ENCODE measurements at places on chromosomes 12 and 14.

GRCh38 chr14:36161776-36162175 lies 14.7 kb downstream of the PTCSC3 start:
- DNase-seq, result no peak

- no peak for DNase-seq
Measured at GRCh38 chr12:24803430-24804245, 145.3 kb downstream of the BCAT1 start.

- DNase-seq, result peak; percentile 27
Measured at GRCh38 chr14:63371033-63371432, 52.3 kb upstream of the GPHB5 start.

- DNase-seq, result peak; percentile 27
Measured at GRCh38 chr14:58108717-58109116, 43.3 kb downstream of the ARMH4 start.

GRCh38 chr14:79515158-79515557 lies 696.1 kb downstream of the DIO2 start:
- no peak for DNase-seq

- DNase-seq, result no peak
Measured at GRCh38 chr14:100731846-100732765, 5.4 kb downstream of the DLK1 start.

DNA sequence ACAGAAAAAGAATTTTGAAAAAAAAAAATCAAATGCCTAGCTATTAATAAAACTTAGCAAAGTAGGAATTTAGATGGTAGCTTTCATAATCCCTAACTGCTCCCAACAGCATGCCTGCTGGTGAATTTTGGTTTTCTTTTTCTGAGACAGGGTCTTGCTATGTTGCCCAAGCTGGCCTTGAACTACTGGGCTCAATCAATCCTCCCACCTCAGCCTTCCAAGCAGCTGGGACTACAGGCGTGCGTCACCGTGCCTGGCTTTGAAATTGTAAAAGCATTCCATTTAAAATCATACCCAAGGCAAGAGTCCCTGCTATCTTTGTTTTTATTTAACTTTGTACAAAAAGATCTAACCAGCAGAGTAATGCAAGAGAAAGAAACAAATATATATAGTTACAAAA lies 20.7 kb downstream of the FBXO21 start:
- no peak for DNase-seq

GRCh38 chr12:126210448-126210847 lies 1145.2 kb downstream of the AACS start:
- no peak for DNase-seq

DNA sequence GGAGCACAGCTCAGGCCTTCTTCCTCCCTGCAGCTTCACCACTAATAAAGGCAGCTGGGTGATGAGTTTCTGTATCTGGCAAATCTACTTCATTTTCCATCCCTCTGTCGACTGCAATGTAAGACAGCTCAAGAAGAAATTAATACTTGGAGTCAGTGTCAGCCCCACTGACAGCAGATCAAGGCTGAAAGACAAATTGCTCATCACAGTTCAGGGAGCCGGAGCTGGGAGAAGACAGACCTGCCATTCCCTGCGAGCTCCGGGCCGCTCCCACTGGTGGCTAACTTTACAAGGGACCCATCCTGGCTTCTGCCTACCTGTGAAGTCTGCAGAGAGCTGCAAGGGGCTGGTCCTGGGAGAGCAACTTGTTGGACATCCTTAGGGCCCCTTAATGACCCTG lies 49.8 kb downstream of the CCDC60 start:
- no peak for DNase-seq

- DNase-seq, result no peak
Measured at GRCh38 chr14:36227802-36228201, 51.3 kb upstream of the PTCSC3 start.

DNA sequence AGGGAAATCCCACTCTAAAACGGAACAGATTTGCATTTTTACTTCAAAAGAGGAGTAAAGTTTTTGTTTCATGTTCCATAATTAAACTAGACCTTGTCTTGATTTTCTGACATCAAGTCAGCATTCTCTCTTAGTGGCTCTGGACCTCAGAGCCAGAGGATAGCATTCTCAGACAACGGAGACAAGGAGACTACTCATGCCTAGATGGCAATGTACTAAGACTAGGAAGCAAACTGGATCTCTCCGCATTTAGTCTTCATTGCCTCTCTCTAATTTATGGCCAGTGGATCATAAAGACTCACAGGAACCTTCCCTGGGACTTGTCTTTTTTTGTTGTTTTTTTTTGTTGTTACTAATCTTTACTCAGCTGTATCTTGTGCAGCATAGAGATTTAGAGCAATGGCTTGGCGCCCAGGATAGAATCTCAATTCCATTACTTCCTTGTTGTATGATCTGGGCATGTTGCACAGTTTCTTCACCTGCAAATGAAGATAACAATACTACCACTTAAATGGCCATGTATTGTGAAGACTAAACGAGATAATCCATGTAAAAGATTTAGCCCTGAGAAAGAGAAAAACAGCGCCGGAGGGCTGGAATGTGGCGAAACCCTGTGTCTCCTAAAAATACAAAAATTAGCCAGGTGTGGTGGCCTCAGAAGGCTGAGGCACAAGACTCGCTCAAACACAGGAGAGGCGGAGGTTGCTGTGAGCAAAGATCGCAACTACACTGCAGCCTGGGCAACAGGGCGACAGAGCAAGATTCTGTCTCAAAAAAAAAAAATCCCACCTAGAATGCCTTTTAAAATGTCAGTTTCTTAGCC lies 4.0 kb upstream of the GEMIN2 start:
- no peak for DNase-seq

GRCh38 chr12:108800591-108800990 lies 56.8 kb downstream of the SSH1 start:
- no peak for DNase-seq

GRCh38 chr12:119804011-119804641 lies 73.0 kb downstream of the CIT start:
- no peak for DNase-seq

DNA sequence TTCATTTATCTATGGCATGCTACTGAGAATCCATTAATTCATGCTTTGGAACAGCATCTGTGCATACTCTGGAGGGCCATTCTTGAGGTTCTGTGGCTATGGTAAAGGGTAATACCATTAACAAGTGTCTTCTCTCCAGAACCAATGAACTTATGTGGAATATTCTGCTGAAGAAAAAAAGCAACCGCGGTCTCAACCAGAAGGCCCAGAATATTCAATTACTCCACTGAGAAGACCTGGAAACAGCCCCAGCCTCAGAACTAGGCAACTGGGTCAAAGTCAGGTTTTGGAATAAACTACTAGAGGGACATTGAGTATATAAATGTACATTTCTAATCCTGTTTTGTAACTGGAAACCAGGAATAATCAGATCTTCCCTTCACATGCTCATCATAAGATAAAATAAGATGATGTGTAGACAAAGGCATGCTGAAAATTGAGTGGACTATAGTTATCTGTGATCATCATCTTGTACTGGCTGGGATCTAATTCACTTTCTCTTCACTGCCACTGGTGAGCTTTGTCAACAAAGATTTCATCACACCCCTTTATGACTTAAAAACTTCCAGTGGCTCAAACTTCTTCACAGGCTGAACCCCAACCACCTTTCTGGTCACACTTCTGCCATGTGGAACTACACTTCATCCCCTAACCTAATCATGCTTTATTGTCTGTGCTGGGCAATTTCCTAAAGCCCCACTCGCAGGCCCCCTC lies 6.0 kb downstream of the SPTB start:
- DNase-seq, result no peak

DNA sequence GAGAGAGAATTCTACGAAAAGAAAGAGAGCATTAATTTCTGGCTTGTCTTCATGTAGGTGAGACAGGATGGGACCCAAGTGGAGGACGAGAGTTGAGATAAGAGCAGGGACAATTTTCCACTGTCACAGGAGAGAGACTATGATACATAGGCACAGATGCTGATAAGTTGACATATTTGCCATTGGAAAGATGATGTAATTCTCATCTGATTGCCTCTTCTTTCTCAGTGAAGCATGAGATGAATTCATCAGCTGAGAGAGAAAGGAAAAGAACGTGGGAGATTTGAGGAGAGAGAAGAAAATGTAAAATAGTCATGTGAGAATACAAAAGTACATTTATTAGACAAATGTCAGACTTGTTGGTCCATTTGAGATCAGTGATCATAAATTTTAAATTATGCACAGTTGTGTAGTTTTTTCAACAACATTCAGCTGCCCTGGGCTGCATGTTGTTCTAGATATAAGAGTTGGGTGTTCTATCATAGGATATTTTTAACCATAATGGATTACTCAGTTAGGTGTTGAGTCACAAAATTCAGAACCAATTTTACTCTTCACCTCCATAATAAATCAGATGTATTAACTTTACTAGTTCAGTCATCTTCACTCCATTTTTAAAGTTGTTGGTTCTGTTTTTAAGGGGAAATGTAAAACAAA lies 222.9 kb downstream of the DPY19L2 start:
- DNase-seq, result no peak

DNA sequence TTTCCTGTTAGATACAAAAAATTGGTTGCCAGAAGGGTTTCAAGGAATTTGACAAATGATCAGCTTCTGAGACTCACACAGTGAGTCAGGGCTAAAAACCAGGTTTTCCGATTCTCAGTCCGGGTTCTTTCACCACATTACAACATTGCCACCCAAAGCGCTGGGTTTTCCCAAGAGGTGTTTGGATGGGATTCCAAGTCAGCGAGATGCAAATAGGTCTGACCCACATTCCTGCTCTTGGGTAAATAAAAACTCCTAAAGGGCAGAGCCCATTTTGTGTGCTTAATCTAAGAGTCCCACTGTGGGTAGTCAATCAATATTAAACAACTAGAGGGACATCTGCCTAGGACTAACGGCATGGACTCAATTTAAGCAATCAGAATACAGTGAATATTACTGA lies 5.4 kb upstream of the RIC8B start:
- DNase-seq, result no peak

- DNase-seq, result no peak
Measured at GRCh38 chr14:83260751-83261150, 1727.1 kb upstream of the SEL1L start.

DNA sequence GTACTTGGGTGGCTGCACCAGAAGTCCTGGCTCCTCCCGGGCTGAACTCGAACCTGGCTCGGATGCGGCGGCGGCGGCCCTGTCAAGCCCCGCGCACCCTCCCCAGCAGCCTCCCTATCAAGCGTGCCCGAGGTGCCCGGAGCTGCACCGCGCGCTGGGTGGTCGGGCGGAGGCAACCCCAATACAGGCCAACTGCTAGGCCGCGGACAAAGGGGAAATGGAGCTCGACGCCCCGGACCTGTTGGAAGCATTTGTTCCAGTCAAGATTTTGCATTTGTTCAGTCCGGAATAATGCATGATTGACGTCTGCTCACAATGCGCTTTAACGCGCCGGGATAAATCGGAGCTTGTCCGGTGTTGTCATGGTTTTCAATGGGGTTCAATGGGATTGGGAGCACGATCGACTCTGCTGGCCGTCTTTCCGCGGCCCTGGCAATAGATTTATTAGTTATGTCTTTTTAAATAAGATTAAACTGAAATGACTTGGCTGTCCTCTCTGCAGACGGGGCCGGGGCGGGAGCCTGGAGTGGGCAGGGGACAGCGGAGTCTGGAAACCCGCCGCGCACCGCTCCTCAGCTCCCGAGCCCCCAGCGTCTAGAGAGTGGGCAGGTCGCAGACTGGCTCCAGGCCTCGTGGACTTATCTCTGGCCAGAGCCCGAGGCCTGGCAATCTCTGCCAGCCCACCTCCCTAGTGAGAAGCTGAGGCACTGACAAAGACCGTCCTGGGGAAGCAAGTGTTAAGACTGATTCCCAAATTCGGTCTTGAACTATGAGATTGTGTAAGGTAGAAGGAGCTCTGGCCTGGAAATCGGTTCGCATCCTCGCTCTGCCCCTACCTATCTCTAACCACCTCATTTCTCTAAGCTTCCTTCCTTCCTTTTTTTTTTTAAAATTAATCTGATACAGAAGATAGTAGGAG lies 1.7 kb upstream of the NKX2-8 start:
- DNase-seq, result no peak

GRCh38 chr14:72925815-72926291 lies 411 bp upstream of the DCAF4 start:
- DNase-seq, result no peak

DNA sequence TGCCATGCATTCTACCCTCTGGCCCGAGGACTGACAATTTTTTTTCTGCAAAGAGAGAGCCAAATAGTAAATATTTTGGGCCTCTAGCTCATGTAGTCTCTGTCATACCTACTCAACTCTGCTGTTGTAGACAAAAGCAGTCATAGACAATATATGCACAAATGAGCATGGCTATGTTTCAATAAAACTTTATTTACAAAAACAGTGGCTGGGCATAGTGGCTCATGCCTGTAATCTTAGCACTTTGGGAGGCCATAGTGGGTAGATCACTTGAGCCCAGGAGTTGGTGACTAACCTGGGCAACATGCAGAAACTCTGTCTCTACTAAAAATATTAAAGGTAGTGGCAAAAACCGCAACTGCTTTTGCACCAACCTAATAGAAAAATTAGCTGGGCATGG lies 153.7 kb upstream of the BTG1 start:
- no peak for DNase-seq

- no peak for DNase-seq
Measured at GRCh38 chr12:64030155-64030554, 185.7 kb downstream of the SRGAP1 start.

- DNase-seq, result no peak
Measured at GRCh38 chr14:69086537-69086936, 66.4 kb downstream of the DCAF5 start.

- DNase-seq, result no peak
Measured at GRCh38 chr12:116853507-116853906, 27.7 kb downstream of the HRK start.

- DNase-seq, result no peak
Measured at GRCh38 chr12:2941524-2941923, 17.7 kb upstream of the TEAD4 start.

DNA sequence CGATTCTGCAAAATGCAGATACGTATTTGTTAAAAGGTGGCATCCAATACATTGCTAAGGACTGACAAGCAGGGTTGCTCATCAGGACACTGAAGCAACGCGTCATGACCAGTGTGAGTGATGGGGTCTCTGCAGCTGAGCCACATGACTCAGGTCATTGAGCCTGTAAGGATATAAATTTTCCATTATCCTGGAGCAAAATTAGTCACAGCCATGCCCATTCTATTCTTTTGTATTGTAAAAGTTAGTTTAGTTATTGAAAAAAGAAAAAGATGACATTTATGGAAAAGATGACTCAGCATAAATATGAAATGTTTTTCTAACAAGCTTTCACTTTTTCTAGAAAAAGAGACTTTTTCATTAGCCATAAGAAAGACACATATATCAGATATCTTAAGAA lies 268.0 kb upstream of the TMEM132C start:
- no peak for DNase-seq

- DNase-seq, result no peak
Measured at GRCh38 chr12:14989790-14990189, 16.9 kb downstream of the PDE6H start.

Measured in activated CD4-positive, alpha-beta T cell treated with anti-CD3 and anti-CD28 coated beads, Interleukin-10, Interleukin-2, amounts not matched to agents 100 ng/mL and 50 ng/mL, durations not matched to agents 16 hours and 8 hours (primary cell).